ENCODE measurements at places on chromosomes 5 and 9.

DNA sequence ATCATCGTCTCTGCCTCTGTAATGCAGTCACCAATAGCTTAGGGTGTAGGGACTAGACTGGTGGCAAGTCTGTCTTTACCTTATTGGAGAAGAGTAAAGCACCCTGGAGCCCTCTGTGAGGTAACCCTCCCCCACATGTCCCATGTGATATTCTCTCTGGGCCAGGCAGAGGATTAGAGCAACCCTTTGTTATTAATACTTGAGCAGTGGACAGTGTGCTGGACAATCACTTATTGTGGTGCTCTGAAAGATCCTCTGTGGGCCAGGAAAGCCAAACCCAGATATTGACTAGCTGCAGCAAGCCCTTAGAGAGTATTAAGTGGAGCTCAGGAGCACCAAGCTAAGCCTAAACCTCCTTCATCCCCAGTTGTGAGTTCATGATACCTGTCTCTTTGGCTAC is 139.7 kb upstream of the RUSC2 start:
- no peak for DNase-seq

- peak; percentile 61 for DNase-seq
Observed at GRCh38 chr5:154302161-154302560, 111.6 kb downstream of the GALNT10 start.

- no peak for DNase-seq
Observed at GRCh38 chr5:159345336-159345735, 15.0 kb upstream of the IL12B start.

DNA sequence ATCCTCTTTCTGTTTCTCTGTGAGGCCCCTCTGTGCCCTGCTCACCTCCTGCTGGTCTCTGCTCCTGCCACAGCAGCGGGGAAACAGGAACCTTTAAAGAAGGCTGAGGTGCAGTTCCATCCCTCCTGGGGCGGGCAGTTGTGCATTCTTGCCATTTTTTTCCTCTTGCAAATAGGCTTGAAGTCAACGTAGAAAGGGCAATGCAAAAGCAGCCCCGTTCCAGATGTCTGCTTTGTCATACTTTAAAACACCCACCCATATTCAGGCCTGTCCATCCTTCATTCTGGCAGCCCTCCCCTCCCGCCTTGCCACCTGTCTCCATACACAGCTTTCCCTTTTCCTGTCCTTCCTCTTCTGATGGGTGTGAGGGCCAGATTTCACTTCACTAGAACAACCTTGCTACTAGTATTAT is 65.4 kb upstream of the KLF9 start:
- peak; percentile 40 for DNase-seq

- DNase-seq, result no peak
Observed at GRCh38 chr5:151926188-151926587, 1.5 kb upstream of the GLRA1 start.

DNA sequence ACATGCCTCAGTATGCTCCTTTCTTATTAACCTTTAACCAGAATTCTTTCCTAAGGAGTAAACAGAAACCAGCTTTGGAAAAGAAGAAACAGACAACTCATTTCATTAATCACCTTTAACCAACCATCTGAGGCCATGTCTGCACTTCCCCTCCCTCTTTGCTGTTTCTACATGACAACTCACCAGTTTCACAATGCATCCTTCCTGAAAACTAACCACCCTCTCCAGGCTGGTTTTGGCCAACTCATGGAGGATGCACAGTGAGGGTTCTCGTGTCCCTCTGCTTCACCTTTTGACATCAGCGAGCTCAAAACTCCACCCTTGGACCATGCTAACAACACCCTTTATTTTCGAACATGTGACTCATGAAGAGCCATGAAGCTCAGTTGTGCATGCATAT is 244.1 kb downstream of the ELAVL2 start:
- no peak for DNase-seq

GRCh38 chr9:130500340-130501180 is 55.8 kb downstream of the ASS1 start:
- no peak for DNase-seq

- no peak for DNase-seq
Observed at GRCh38 chr5:135667673-135668072, 88.9 kb upstream of the CXCL14 start.

DNA sequence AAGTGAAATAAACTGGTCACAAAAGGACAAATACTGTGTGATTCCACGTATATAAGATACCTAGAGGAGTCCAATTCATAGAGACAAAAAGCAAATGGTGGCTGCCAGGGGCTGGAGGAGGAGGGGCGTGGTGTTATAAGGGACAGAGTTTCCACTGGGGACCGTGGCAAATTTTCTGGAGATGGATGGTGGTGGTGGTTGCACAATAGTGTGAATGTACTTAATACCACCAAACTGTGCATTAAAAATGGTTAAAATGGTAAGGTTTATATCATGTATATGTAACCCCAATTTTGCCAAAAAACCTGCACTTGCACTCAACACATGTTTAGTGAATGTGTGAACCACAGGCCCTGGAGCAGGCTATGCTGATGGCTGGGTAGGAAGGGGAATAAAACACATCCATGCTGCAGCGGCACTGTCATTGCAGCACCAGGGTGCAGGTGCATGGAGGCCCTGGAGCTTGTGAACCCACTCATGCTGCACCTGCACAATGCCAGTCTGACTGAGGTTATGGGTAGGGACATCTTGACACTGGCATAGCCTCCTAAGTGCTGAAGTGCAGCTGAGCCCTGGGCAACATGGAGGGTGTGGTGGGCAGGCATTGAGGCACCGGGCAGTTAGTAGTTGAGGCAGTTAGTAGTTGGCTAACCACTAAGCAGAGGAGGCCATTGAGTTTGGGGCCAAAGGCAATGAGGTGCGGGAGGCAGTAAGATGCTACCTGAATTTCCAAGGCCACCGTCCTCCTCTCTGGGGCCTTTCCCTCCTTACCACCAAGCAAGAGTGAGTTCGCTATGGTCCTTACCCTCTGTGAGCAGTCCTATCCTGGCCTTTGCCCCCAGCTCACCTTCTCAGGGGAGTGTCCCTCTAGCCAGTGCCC is 3.5 kb upstream of the PHF2 start:
- DNase-seq, result no peak

DNA sequence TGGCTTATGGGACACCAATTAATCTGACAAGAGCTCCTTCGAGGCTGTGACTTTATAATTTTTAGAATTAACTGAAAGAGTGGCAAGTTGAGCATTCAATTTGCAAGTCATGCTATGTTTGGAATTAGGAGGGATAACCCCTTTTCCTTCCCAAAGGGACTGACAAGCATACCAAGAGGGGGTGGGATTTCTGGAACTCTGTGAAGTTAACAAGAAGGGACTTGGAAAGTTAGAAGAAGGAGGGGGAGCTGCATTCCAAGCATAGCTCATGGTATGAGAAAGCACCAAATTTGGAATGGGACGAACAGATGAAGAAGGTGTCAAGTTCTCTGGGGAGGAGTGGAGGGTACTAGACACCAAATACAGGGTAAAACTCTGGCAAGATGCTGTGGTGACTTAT is 8.9 kb upstream of the PALM2AKAP2 start:
- DNase-seq, result peak; percentile 61

DNA sequence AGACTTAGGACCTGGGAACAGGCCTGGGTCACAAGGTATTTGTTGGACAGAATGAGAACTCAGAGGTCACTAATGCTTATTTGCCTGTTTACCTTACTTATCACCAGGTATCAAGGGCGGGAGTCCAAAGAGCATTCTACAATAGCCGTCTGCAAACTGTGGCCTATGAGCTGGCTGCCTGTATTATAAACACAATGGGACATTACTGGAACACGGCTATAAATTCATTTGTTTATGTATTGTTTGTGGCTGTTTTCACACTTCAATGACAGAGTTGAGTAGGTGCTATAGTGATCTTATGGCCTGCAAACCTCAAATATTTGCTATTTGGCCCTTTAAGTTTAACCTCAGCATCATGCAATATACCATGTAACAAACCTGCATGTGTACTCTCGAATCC is 76.6 kb upstream of the ASTN2 start:
- DNase-seq, result no peak

- DNase-seq, result no peak
Observed at GRCh38 chr5:9515436-9515835, 30.4 kb downstream of the SEMA5A start.

DNA sequence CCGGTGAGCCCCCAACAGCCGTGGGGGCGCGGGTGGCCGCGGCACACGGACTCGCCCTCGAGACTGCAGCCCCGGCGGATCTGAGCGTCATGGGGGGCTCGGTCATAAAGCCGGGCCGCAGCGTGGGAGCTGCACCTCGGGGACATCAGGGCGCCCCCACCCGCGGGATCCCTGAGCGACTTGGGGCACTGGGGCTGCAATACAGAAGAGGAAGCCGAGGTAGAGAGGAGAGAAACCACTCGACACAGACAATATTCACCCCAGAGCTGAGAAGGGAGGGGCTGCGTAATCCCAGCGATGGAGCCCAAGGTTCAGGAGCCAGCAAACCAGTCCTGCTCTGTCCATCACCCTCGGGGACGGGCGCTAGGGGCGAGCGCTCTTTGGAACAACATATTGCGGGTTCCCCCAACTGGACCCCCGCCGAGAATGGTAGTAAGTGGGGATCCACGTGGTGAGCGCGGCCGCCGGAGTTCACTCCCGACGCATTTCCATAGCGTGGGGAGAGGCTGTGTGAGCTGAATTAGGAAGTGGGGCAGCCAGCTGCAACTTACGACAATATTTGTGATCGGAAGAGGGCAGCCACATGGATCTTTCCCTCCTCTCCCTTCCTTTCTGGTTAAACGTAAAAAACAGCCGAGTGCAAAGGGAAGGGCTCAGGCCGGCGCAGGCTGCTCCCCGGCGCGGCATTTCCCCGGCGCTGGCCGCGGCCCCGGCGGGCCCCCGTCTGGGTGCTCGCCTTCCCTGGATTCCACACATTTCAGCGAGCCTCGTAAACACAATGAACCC is 9.9 kb downstream of the PTCH1 start:
- DNase-seq, result no peak

- DNase-seq, result no peak
Observed at GRCh38 chr5:103425686-103426454, 136.7 kb downstream of the NUDT12 start.

- DNase-seq, result no peak
Observed at GRCh38 chr9:93699650-93700049, 123.3 kb downstream of the PHF2 start.

DNA sequence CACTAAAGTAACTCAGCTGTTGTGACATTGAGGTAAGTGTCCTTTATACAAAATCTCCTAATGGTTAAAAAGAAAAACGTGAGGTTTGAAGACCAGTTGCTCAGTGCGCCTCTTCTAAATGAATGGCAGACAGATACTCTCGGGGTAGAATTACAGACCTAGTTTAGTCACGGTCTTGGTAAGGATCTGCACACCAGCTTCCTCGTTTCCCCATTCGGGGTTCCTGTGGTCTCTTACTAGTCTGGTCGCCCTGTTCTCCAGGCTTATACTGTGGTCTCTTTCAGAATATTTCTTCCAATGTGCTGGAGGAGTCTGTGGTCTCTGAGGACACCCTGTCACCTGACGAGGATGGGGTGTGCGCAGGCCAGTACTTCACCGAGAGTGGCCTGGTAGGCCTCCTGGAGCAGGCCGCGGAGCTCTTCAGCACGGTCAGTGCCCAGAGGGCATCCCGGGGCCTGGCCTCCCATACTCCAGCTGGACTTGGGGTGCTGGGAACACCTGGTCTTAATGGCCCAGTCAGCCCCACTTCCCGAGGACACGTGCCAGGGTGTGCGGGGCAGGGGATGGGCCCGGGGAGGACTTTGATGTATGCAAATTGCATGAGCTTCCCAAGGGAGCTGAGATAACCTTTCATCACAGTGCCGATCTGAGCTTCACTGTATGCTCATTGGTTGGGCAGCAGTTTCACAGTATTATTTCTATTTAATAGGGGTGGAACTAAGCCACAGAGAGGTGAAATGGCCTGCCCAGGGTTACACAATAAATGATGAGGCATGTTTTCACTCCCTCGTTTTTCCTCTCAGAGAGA is 224.5 kb downstream of the DOCK8 start:
- DNase-seq, result no peak

GRCh38 chr5:145407300-145408047 is 427.7 kb downstream of the PRELID2 start:
- DNase-seq, result no peak

DNA sequence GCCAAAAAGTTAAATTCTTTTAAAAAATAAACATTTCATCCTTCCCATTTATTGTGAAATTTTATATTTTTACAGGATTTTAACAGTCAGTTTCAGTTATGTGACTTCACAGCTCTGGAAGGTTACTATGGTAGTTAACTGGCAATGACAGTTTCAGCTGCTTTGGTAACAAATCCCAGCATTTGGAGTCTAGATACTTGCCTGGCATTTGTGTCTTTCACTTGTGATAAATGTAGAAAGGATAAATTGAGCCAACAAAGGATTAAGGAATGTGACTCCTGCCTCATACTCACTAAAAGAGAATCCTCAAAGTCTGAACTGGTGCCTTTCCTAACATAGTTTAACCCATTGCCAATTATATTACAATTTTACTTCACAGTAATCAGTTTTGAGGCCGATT is 315.5 kb downstream of the FER start:
- no peak for DNase-seq

- no peak for DNase-seq
Observed at GRCh38 chr5:157372472-157372822, 87.6 kb upstream of the NIPAL4 start.

DNA sequence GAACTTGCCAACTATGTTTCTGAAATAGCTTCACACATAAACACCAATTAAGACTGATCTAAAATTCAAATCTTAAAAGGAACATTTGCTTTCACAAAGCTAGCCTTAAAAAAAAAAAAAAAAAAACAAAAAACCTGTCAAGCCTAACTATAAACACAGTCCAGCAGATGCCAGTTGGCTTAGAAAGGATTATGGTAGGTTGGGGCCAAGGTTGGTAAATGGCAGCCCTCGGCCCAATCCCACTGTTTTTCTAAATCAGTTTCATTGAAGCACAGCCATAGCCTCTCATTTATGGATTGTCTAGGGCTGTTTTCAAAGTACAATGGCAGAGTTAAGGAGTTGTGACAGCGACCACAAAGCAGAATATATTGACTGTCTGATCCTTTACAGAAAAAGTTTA is 75.7 kb upstream of the FRRS1L start:
- no peak for DNase-seq

DNA sequence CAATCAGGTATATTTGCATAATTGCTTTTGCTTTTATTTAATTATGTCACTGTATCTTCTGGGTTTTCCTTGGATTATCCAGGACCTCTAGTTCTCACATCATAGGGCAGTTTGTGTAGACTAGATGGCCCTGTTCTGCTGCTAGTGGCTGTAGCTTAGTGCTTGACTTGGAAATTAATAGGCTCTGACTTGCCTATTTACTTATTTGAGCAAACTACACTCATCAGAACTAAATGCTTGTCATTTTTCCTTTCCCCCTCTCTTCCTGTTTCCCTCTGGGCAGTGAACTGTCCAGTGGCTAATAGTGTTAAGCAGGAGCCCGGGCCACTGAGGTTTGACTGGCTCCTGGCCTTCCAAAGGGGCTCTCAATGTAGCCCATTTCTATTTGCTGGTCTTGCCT is 135.7 kb downstream of the MAN2A1 start:
- DNase-seq, result no peak

All from astrocyte of the cerebellum (primary cell).